ENCODE measurements at places on chromosomes 3 and 15.

GRCh38 chr3:129890125-129890524, 3.4 kb downstream of the TMCC1 start:
- H3K4me3 ChIP-seq: no peak overlapping the region
- DNase-seq: no peak
- no peaks in the 10 kb centered on the region for H3K36me3 ChIP-seq
- H3K27ac ChIP-seq: no peak overlapping the region
- no peaks in the 10 kb centered on the region for H3K27me3 ChIP-seq

- no peak overlapping the region for H3K27ac ChIP-seq
- no peaks in the 10 kb centered on the region for H3K27me3 ChIP-seq
Observed at GRCh38 chr15:74411686-74412085, 22.1 kb downstream of the SEMA7A start.

DNA sequence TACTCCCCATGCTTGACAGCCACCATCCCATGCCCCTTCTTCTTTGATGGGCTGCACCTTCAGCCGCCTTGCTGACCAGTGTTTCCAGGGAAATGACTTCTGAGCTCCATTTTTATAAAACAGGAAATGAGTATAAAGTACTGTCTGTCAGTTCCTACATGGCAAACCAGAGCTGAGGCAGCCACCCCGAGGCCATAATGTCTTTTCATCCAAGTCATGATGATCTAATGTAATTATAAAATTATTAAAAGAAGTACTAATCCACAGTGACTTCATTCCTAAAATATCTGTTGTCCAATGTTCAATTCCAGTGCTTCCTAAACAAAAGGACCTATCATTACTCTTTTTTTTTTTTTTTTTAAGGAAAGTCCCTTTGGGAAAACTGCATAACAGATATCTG, 75.2 kb upstream of the HERC1 start:
- no peak overlapping the region for H3K4me3 ChIP-seq
- H3K27ac ChIP-seq: no peak overlapping the region
- no peaks in the 10 kb centered on the region for H3K36me3 ChIP-seq
- H3K4me1 ChIP-seq: peaks cover 40% of the 10 kb centered on the region
- H3K27me3 ChIP-seq: no peaks in the 10 kb centered on the region

- no peak overlapping the region for H3K4me3 ChIP-seq
- DNase-seq: no peak
- no peaks in the 10 kb centered on the region for H3K4me1 ChIP-seq
- H3K27ac ChIP-seq: no peak overlapping the region
- H3K36me3 ChIP-seq: no peaks in the 10 kb centered on the region
- H3K27me3 ChIP-seq: no peaks in the 10 kb centered on the region
Observed at GRCh38 chr3:178618197-178618596, 82.0 kb downstream of the KCNMB2 start.

DNA sequence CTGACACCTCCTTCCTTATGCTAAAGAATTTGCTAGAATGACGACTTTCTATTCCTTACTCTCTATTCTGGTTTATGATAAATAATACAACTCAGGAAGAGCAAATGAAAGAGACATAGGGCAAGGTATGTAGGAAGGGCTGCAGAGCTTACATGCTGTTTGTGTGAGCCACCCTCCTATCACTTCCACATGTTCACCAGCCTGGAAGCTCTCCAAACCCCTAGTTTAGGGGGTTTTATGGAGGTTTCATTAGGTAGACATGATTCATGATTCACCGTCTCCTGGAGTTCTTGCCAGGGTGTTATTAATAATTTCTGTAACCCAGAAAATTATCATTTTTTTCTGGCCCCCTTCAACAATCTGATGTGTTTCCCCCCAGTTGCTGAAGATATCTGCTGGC, 172.1 kb upstream of the COL8A1 start:
- no peak for DNase-seq
- H3K27me3 ChIP-seq: no peaks in the 10 kb centered on the region
- no peaks in the 10 kb centered on the region for H3K4me1 ChIP-seq
- no peak overlapping the region for H3K27ac ChIP-seq
- H3K36me3 ChIP-seq: no peaks in the 10 kb centered on the region

- H3K36me3 ChIP-seq: no peaks in the 10 kb centered on the region
- H3K4me3 ChIP-seq: no peak overlapping the region
- H3K4me1 ChIP-seq: peaks cover 3% of the 10 kb centered on the region
- no peak overlapping the region for H3K27ac ChIP-seq
- DNase-seq: no peak
Observed at GRCh38 chr15:48806151-48806550, 4.7 kb downstream of the CEP152 start.

DNA sequence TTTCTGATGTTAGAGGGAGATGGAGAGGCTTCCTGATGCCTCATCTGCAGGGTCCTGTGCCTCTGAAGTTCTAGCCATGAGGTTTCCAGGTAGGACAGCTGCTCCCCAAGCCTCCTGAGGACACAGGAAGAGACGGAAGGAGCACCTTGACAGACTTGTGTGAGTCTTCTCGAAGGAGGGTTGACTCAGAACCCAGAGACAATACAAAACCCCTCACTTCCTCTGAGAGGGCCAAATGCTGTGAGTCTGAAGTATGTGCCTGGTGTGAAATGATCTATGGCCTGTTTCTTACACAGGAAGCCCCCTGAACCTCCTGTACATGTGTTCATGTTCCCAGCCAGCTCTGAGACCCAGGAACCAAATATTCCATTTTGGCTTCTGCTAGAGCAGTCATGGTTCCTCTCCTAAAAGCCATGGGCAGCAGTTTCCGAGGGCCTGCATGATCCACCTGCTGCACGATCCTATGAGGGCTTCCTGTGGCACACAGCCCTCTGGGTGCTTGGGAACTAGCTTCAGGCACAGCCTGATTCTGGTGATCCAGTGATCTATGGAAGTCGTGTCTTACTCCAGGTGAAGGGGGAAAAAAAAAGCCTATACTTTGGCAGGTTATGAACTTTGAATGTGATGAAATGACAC, 62.2 kb downstream of the AAGAB start:
- DNase-seq: no peak
- H3K27me3 ChIP-seq: no peaks in the 10 kb centered on the region
- H3K36me3 ChIP-seq: peaks cover 2% of the 10 kb centered on the region
- H3K27ac ChIP-seq: no peak overlapping the region

DNA sequence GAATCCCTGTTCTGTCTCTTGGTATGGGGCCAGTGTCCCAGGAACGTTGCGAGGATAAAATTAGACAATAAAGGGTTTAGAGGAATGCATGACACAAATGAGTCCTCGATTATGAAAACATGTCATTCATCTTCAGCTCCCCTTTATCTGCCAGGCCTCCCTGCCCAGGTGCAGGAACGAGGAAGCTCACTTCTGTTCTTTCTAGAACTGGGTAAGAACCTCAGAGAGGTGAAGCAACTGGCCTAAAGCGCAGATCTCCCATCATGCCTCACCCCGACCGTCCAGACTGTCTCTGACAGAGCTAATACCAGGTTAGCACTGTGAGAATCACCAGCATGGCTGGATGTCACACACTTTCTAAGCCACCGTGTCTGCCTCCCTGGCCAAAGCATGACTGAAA, 1.5 kb upstream of the ITIH1 start:
- H3K4me1 ChIP-seq: no peaks in the 10 kb centered on the region
- H3K36me3 ChIP-seq: no peaks in the 10 kb centered on the region
- no peak overlapping the region for H3K4me3 ChIP-seq
- no peaks in the 10 kb centered on the region for H3K27me3 ChIP-seq
- DNase-seq: no peak
- no peak overlapping the region for H3K27ac ChIP-seq

- DNase-seq: no peak
- H3K4me3 ChIP-seq: no peak overlapping the region
- H3K4me1 ChIP-seq: peaks cover 7% of the 10 kb centered on the region
- no peaks in the 10 kb centered on the region for H3K36me3 ChIP-seq
- H3K27me3 ChIP-seq: no peaks in the 10 kb centered on the region
Observed at GRCh38 chr3:194270627-194271459, 80.3 kb downstream of the CPN2 start.

- no peak overlapping the region for H3K27ac ChIP-seq
- H3K4me1 ChIP-seq: peaks cover 18% of the 10 kb centered on the region
- H3K27me3 ChIP-seq: no peaks in the 10 kb centered on the region
Observed at GRCh38 chr15:33068007-33068481, 126.5 kb downstream of the FMN1 start.

DNA sequence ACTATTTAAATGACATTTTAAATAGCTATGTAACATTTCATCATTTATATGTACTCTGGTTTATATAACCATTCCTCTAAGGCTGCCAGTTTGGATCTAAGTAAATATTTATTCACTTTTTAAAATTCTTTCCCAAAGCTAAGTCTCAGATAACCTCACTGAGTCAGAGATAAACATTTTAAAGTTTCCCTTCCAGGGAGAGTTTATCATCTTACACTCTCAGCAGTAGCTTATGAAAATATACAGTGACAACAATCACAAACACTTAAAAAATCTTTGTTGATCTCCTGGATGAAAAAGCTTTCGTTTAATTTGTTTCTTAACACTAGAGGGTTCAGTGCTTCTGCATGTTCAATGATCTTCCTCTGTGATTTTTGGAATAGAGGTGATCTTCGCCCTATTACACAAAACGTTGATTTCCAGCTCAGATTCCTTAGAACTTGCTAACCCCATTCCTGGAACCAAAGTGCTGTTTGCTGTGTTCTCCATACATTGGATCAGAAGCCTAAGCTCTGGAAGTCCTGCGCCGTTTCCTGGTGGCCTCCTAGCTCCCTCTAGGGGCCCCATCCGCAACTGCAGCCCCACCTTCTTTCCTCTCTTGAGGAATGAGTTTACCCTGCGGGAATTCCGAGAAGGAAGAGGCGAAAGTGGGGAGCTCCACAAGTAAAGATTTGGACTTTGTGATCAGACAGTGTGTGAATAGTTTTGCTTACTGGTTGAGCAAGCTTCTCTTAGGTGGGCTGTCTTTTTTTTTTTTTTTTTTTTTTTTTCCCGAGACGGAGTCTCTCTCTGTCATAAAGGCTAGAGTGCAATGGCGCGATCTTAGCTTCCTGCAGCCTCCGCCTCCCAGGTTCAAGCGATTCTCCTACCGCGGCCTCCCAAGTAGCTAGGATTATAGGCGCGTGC, 29.3 kb upstream of the SACM1L start:
- H3K4me1 ChIP-seq: peaks cover 16% of the 10 kb centered on the region
- H3K27me3 ChIP-seq: no peaks in the 10 kb centered on the region
- DNase-seq: peak; percentile 68
- no peaks in the 10 kb centered on the region for H3K36me3 ChIP-seq
- no peak overlapping the region for H3K27ac ChIP-seq

GRCh38 chr15:27865926-27866325, 233.2 kb downstream of the OCA2 start:
- no peaks in the 10 kb centered on the region for H3K36me3 ChIP-seq
- no peak for DNase-seq
- no peaks in the 10 kb centered on the region for H3K27me3 ChIP-seq
- no peak overlapping the region for H3K27ac ChIP-seq
- H3K4me3 ChIP-seq: no peak overlapping the region

- DNase-seq: no peak
- H3K36me3 ChIP-seq: no peaks in the 10 kb centered on the region
- peak overlapping the region; percentile 90 for H3K27ac ChIP-seq
- H3K4me1 ChIP-seq: peaks cover 92% of the 10 kb centered on the region
- no peaks in the 10 kb centered on the region for H3K27me3 ChIP-seq
Observed at GRCh38 chr3:30639937-30640336, 33.5 kb downstream of the TGFBR2 start.

- no peak overlapping the region for H3K4me3 ChIP-seq
- H3K36me3 ChIP-seq: no peaks in the 10 kb centered on the region
- DNase-seq: no peak
- no peak overlapping the region for H3K27ac ChIP-seq
- H3K4me1 ChIP-seq: no peaks in the 10 kb centered on the region
Observed at GRCh38 chr3:90005281-90005847, 897.9 kb downstream of the EPHA3 start.

DNA sequence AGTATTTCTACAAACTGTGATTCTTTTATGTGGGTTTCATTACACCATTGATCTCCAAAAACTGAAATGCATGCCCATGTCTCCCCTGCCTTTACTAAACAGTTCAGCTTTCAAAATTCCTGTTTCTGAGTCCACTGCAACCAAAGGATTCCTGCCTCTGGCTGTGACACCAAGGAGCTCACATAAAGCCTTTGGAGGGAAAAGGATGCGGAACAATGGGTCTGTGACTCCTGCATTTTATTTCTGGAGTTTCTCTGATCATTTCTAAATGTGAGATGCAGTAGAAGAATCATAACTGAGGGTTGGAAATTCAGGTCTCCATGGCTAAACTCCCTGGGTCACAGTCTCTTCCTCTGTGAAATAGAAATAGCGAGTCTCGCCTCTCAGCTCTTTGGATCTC, 149.5 kb downstream of the MEX3B start:
- no peaks in the 10 kb centered on the region for H3K36me3 ChIP-seq
- H3K4me3 ChIP-seq: no peak overlapping the region
- no peaks in the 10 kb centered on the region for H3K4me1 ChIP-seq
- DNase-seq: no peak

- no peaks in the 10 kb centered on the region for H3K4me1 ChIP-seq
- H3K4me3 ChIP-seq: no peak overlapping the region
- no peak overlapping the region for H3K27ac ChIP-seq
- no peaks in the 10 kb centered on the region for H3K27me3 ChIP-seq
Observed at GRCh38 chr3:127698286-127698685, 25.5 kb downstream of the ABTB1 start.

- no peaks in the 10 kb centered on the region for H3K27me3 ChIP-seq
- H3K4me1 ChIP-seq: no peaks in the 10 kb centered on the region
- H3K4me3 ChIP-seq: no peak overlapping the region
- no peak for DNase-seq
- no peak overlapping the region for H3K27ac ChIP-seq
- H3K36me3 ChIP-seq: peaks cover 3% of the 10 kb centered on the region
Observed at GRCh38 chr3:139357899-139358298, 14.1 kb downstream of the MRPS22 start.

DNA sequence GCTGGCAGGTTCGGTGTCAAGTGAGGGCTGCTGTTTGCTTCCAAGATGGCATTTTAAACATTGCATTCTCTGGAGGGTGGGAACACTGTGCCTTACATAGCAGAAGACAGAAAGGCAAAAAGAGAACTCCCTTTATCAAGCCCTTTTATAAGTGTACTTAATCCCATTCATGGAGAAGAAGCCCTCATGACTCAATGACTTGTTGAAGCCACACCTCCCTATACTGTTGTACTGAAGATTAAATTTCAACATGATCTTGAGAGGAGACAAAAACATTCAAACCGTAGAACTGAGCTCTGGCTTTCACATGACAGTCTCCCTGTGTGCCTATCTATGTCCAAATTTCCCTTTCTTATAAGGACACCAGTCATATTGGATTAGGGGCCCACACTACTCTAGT, 443.4 kb upstream of the CDIN1 start:
- no peak overlapping the region for H3K27ac ChIP-seq
- no peak for DNase-seq
- H3K4me1 ChIP-seq: no peaks in the 10 kb centered on the region

GRCh38 chr3:147090461-147090860, 315.9 kb downstream of the ZIC4 start:
- no peak overlapping the region for H3K4me3 ChIP-seq
- H3K4me1 ChIP-seq: no peaks in the 10 kb centered on the region
- no peak for DNase-seq
- H3K27ac ChIP-seq: no peak overlapping the region
- H3K36me3 ChIP-seq: no peaks in the 10 kb centered on the region

- H3K4me1 ChIP-seq: no peaks in the 10 kb centered on the region
- no peaks in the 10 kb centered on the region for H3K36me3 ChIP-seq
- no peak overlapping the region for H3K4me3 ChIP-seq
- H3K27me3 ChIP-seq: no peaks in the 10 kb centered on the region
- no peak for DNase-seq
- H3K27ac ChIP-seq: no peak overlapping the region
Observed at GRCh38 chr3:61605589-61606175, 44.3 kb downstream of the PTPRG start.

GRCh38 chr3:125051205-125051604, 4.6 kb downstream of the HEG1 start:
- H3K4me1 ChIP-seq: peaks cover 69% of the 10 kb centered on the region
- H3K27me3 ChIP-seq: no peaks in the 10 kb centered on the region
- H3K27ac ChIP-seq: peak overlapping the region; percentile 84
- no peak overlapping the region for H3K4me3 ChIP-seq
- H3K36me3 ChIP-seq: peaks cover 6% of the 10 kb centered on the region

GRCh38 chr3:176174060-176174459, 1023.2 kb downstream of the TBL1XR1 start:
- no peaks in the 10 kb centered on the region for H3K27me3 ChIP-seq
- no peaks in the 10 kb centered on the region for H3K36me3 ChIP-seq
- H3K4me1 ChIP-seq: no peaks in the 10 kb centered on the region

Data from T-cell (primary cell).